Activated T-cell treated with anti-CD3 and anti-CD28 coated beads, Interleukin-2, amount 50 U/mL, for 72 hours (primary cell): ENCODE measurements at places on chromosomes 5 and 9. TPM values are rescaled to one million over a fixed set of nuclear protein-coding genes. Genes with fewer than 3 reads are reported as not detected.

The RXRA gene
- 4.9 TPM for total RNA-seq

The HRH2 gene
- 18.4 TPM for total RNA-seq

The OLFM1 gene
- not detected for total RNA-seq

The ROR2 gene
- 0.07 TPM for total RNA-seq

The LPAR1 gene
- total RNA-seq, result not detected

The C1QTNF3 gene
- total RNA-seq, result 5.1 TPM

The GPR21 gene
- 1.6 TPM for total RNA-seq

The ANKDD1B gene
- total RNA-seq, result 0.23 TPM

The LECT2 gene
- not detected for total RNA-seq

The CDH10 gene
- total RNA-seq, result not detected

The MARVELD2 gene
- 0.76 TPM for total RNA-seq

The BARHL1 gene
- total RNA-seq, result not detected

The SLC36A2 gene
- not detected for total RNA-seq

The MTAP gene
- 71.3 TPM for total RNA-seq

The ATP6V0E1 gene
- total RNA-seq, result 105 TPM

The GZMA gene
- 4.2 TPM for total RNA-seq

The KLF4 gene
- total RNA-seq, result 1.7 TPM

The FIBCD1 gene
- not detected for total RNA-seq

The AMACR gene
- 6.7 TPM for total RNA-seq

The UGT3A2 gene
- not detected for total RNA-seq

The ROPN1L gene
- 0.58 TPM for total RNA-seq

The SCAI gene
- total RNA-seq, result 14.5 TPM

The TAF11L10 gene
- not detected for total RNA-seq

The KIF4B gene
- total RNA-seq, result 0.30 TPM

The AK8 gene
- 0.24 TPM for total RNA-seq

The PCDHB9 gene
- not detected for total RNA-seq

The PTGES gene
- total RNA-seq, result 0.74 TPM

The IL13 gene
- total RNA-seq, result 16.3 TPM

The TRIM36 gene
- total RNA-seq, result not detected

The MYMK gene
- not detected for total RNA-seq

The PCDHGB4 gene
- not detected for total RNA-seq

The TMEM252 gene
- not detected for total RNA-seq

The ANKRD31 gene
- total RNA-seq, result 0.58 TPM
